ENCODE measurements at places on chromosomes 11 and 22. TPM values are rescaled to one million over a fixed set of nuclear protein-coding genes. Genes with fewer than 3 reads are reported as not detected.

GRCh38 chr11:131685906-131686305, 315.5 kb downstream of the NTM start:
- no peak overlapping the region for H3K27ac ChIP-seq
- no peak overlapping the region for H3K4me3 ChIP-seq
- H3K4me1 ChIP-seq = no peaks in the 10 kb centered on the region

GRCh38 chr11:116517077-116517476, 255.7 kb downstream of the BUD13 start:
- no peak overlapping the region for H3K4me3 ChIP-seq
- no peak for DNase-seq
- H3K27me3 ChIP-seq = peaks cover 12% of the 10 kb centered on the region
- H3K36me3 ChIP-seq = no peaks in the 10 kb centered on the region
- H3K4me1 ChIP-seq = peaks cover 8% of the 10 kb centered on the region
- H3K27ac ChIP-seq = no peak overlapping the region

GRCh38 chr11:10492084-10492483, 37.0 kb downstream of the AMPD3 start:
- H3K4me1 ChIP-seq = peaks cover 16% of the 10 kb centered on the region
- DNase-seq = peak; percentile 14
- H3K4me3 ChIP-seq = no peak overlapping the region
- H3K36me3 ChIP-seq = peaks cover 16% of the 10 kb centered on the region
- H3K27ac ChIP-seq = no peak overlapping the region
- H3K27me3 ChIP-seq = no peaks in the 10 kb centered on the region

The NDUFC2 gene
- 179 TPM for total RNA-seq

DNA sequence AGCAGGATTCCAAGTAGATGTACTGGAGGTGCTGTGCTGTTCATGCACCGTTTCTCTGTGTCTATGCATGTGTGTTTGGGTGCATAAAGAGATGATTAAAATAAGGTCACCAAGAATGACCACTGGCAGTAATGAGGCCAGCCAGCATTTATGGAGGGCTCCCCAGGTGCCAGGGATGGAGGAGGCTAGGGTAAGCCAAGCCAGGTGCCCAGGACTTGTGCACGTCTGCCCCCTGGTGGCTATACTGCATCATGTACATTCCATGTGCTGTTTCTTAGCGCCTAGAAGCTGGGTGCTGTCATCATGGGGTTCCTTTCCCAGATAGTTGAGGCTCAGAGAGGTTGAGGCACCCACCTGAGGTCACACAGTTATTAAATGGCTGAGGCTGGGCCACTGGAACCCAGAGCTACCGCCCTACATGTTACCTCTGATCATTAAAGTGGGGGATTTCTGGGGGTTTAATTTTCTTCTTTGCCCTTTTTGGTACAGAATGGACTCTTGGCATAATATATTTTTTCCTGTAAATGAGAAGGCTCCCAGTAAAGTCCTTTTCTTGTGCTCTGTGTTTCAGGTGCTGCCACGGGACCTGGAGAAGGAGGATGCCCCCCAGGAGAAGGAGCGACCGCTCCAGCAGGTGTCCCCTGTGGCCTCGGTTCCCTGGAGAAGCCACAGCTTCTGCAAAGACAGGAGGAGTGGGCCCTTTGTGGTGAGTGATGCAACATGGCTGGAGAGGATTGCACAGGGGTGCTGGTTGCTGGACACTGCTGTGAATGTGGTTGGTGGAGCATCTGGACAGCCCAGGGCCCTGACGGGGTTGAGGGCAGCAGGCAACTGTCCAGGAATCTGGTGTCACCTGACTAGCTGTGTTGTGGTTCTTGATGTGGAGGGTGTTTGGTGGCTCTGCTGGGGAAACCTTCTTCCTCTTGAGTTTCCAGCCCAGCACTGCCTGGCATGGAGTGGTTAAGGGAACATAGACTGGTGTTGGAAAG, 96.4 kb downstream of the KIAA1671 start:
- no peak overlapping the region for H3K27ac ChIP-seq
- peaks cover 8% of the 10 kb centered on the region for H3K27me3 ChIP-seq
- peaks cover 10% of the 10 kb centered on the region for H3K36me3 ChIP-seq
- peak; percentile 84 for DNase-seq

The BUD13 gene
- 40.2 TPM for total RNA-seq
